ENCODE measurements at places on chromosomes 7 and 10.

DNA sequence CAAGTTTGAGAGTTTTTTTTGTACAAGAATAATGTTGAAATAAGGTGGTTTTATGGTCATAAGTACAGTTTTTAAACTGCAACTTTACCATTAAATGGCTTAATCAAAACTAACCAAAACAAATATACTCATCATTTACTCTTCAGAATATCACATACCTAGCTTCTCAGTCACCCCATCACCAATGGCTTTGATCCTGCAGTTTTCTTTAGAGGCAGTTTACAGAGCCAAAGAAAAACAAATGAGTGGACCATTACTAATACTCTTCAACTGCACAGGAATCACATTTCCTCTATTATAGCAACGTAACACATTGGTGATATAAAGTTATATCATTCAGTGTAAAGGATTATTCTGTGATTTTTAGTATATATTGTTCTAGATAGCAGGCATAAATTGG, 576.1 kb upstream of the LRRTM3 start:
- DNase-seq, result no peak

GRCh38 chr7:27137640-27138315, 5.7 kb downstream of the HOXA5 start:
- DNase-seq, result no peak

GRCh38 chr7:150927956-150928344, 50.2 kb downstream of the KCNH2 start:
- no peak for DNase-seq

- DNase-seq, result no peak
Observed at GRCh38 chr7:93578762-93579161, 4.2 kb upstream of the CALCR start.

DNA sequence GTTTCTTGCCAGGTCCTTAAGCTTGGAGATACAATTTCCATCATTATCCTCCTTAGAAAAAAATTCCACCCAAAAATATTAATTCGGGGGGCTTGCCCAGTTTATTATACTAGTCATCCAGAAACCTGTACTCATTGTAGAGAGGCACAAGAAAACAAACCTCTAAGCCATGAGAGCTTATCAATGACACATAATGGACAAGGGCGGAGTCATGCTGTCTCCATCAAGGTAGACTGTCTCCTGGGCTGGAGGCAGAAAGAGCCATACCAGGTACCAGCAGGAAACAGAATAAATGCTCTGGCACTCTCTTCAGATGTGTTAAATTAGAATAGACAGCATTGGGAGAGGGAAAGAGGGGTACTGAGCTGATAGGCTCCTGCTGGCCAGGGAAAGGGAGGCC, 69.8 kb upstream of the GSDME start:
- no peak for DNase-seq

GRCh38 chr7:36487756-36488336, 98.2 kb downstream of the ANLN start:
- peak; percentile 19 for DNase-seq

DNA sequence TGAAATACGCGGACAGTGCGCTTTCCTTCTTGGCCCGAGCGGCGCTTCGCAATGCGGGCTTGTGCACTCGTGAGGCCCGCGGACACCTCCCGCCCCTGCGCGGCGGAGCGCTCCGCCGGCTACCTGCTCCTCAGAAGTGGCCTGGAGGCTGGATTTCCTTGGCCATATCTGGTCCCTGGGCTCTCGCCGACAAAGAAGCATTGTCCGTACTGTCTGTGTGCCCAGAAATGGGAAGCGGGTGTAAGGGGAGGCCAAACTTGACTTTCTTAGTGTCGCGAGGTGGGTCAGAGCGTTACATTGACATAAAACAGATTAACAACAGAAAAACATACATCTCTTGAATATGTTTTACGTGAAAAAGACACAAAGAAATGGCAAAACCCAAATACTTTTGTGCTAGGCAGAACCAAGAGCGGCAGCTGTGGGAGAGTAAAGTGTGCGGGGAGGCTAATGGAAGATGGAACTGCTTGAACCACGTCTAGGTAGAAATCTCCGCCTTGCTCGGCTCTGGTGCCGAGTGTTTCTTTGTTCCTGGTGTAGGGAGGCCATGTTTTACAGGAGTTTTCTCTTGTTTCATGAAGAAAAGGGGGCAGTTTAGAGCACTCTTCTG, 1.4 kb downstream of the LANCL2 start:
- no peak for DNase-seq

- DNase-seq, result no peak
Observed at GRCh38 chr10:102371295-102371694, 24.2 kb upstream of the NFKB2 start.

DNA sequence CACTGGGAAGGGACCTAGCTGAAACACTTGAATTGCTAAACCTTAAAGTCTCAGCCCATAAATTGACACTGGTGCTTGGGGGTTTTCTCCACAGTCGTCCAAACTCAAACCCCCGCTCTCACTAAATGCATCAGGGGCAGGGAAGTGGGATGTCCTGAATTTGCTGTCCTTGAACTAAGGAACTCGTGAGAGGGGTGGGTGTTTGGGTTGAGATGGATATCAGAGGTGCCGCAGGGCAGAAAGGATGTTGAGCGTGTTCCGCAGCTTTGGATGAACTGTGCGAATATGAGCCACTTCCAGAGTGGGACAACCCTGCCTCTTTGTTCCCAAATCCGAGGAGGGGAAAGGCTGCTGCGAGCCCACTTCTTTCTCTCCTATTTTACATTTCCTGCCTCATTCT, 90.3 kb upstream of the LYZL2 start:
- no peak for DNase-seq

DNA sequence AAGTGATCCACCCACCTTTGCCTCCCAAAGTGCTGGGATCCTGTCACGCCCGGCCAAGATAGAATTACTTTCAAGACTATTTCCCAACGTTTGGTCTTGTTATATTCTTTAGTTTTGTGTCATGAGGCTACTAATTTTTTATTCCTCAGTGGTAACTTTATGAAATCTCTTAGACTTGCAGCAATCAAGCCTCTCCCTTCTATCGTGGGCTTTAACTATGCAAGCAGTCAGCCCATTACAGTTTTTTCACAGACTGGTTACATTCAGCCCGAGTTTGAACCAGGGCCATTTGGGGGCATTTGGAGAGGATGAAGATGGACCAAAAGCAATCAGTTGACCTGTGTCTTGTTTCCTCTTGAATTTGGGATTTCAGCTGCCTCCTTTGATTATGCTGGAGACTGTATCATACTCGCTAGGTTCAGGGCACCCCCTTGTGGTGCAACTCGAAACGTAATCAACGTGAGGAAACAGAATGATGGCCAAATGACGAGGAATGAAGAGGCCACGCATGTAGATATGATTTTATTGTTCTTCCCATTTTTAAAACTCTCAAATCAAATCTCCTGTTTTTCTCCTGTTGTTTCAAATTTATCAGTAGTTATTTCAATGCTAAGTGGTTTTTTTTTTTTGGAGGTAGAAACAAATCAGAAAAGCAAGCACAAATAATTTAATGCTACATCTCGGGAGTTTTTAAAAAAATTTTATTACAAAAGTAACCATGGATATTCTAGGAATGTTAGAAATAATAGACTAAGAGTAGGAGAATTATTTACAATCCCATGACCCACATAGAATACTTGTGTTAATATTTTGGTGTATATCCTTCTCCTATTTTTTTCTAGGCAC, 151.6 kb downstream of the KIAA1217 start:
- no peak for DNase-seq

- no peak for DNase-seq
Observed at GRCh38 chr7:24384362-24385030, 100.5 kb downstream of the NPY start.

DNA sequence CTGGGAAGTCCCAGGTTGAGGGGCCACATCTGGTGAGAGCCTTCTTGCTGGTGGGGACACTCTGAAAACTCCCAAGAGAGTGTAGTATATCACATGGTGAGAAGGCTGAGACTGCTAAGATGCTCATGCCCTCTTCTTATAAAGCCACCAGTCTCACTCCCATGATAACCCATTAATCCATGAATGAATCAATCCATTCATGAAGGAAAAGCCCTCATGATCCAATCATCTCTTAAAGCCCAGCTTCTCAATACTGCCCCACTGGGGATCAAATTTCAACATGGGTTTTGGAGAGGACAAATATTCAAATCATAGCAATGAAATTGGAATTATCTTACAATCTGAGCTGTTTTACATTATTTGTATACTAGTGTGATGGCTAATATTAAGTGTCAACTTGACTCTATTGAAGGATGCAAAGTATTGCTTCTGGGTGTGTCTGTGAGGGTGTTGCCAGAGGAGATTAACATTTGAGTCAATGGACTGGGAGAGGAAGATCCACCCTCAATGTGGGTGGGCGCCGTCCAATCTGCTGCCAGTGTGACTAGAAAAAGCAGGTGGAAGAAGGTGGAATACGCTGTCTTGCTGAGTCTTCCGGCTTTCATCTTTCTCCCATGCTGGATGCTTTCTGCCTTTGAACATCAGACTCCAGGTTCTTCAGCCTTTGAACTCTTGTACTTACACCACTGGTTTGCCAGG, 14.3 kb upstream of the UBE2D1 start:
- no peak for DNase-seq

GRCh38 chr7:4784799-4785198, 9.4 kb downstream of the AP5Z1 start:
- no peak for DNase-seq

GRCh38 chr7:124762611-124763143, 2.9 kb downstream of the GPR37 start:
- no peak for DNase-seq

DNA sequence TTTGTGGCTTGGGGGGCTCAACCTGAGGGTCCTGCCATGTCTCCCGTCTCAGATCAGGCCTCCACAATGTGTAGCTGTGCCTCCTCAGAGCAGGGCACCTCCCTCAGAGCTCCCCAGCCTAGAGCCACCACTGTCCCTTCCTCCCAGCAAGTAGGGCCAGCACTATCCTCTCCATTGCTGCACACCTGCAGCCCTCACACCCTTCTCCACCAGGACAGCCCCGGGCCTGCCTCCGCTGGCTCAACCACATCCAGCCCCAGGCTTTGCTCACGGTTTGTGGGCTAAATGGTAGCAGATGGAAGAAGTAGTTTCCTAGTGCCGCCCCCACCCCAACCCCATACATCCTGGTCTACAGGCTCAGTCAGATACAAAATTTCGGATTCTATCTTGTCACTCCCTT, 10.1 kb downstream of the NFKB2 start:
- no peak for DNase-seq
